ENCODE measurements at places on chromosomes 6 and 20.

DNA sequence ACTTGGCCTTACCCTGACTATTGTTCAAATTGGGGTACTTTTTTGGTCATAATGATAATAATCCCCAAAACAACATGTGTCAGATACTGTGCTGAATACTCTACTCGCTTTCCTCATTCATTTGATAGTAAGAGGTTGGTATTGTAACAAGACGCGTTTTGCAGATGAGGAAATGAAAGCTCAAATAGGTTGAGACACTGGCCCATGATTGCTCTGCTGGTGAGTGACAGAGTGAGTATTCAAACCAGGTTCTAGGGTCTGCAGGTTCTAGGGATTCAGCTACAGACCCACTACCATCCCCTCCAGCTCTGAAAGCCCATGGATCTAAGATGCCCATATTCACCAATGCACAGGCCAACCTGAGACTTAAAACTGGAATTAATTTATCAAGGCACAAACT is 1.3 kb upstream of the ENPP4 start:
- no peak for ATAC-seq

GRCh38 chr6:116392132-116393013 is 21.6 kb downstream of the DSE start:
- no peak for ATAC-seq

DNA sequence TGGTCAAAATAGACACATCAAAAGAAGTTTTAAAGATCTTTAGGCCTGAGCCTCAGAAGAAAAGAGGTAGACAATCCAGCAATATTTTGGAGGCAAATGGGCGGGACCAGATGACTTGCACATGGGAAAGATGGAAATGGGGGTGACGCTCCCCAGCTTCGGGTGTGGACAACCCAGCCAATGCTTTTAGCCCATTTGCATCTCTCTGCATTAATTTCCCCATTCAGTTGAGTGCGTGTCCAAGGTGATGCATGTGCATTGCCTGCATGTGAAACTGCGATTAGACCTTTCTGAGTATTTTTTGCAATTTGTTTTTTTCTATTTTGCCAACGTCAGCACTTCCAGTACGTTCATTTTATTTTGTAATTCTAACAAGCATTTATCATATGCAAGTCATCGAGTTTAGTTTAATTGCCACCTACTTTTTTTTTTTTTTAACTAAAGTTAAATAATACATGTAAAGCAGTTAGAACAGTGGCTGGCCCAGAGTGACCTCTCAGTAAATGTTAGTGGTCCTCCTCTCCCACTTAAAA is 24.2 kb downstream of the PDRG1 start:
- ATAC-seq, result no peak

GRCh38 chr6:56938649-56939191 is 16.2 kb upstream of the BEND6 start:
- peak; percentile 97 for ATAC-seq

DNA sequence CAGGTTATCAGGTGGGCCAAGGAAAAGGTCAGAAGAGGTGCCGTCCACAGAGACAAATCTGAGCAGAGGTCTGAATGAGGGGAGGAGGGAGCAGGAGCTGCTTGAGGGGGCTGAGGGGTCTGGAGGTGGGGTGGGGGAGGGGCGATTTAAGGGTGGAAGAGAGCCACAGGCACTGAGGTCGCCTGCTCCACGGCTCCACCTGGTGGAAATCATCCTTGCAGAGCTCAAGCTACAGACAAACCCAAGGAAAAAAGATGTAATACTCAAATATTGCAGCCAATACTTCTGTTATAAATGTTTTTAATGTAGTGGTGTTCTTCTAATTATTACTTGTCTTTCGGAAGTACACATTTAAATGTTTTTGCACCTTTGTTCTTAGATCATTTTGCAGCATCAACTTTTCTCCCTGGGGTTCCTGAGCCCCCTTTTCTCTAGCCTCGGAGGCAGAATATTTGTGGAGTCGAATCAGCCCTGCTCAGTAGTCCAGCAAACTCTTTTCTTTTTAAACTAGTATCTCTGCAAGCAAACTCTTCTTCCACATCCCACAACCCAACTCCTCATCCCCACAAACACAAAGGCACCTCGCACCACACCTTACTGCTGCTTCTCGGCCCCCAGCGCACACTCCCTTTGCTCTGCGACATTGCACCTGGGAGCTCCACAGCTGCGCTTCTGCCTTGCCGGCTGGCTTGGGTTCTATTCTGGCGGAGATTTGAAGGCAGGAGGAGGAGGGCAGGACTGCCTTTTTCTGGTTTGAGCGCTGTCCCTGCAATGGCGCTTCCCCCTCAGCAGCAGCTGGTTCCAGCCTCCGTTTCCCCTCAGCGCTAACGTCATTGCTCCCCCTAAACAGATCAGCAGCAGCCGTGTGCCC is 51.0 kb upstream of the TFAP2A start:
- ATAC-seq, result peak; percentile 84

- peak; percentile 79 for ATAC-seq
Measured at GRCh38 chr6:75430631-75431325, 62.8 kb downstream of the FILIP1 start.

DNA sequence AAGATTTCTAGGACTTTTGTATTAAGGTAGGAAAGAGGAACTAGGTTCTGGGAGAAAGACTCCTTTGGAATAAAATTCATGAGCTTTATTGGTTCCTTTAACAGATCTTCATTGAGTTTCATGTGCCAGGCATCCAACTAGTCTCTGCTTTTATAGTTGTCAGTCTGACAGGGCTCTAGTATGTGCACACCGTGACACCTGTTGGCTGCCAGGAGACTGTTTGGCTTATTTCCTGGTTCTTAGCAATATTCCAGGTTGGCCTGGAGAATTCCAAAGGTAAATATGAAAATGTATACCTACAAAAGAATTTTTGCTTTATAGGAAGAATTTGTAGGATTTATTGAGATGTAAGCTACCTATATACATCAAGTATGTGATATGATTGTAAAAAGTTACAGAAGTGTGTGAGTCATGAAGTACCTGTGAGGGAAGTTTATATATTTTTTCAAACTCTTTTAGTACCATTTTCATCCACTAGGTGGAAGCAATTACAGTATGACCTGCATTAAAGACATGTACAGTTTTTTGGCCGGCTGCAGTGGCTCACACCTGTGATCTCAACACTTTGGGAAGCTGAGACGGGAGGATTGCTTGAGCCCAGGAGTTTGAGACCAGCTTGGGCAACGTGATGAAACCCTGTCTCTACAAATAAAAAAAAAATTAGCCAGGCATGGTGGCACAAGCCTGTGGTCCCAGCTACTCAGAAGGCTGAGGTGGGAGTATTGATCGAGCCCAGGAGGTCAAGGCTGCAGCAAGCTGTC is 35.2 kb downstream of the NDUFAF5 start:
- peak; percentile 83 for ATAC-seq

DNA sequence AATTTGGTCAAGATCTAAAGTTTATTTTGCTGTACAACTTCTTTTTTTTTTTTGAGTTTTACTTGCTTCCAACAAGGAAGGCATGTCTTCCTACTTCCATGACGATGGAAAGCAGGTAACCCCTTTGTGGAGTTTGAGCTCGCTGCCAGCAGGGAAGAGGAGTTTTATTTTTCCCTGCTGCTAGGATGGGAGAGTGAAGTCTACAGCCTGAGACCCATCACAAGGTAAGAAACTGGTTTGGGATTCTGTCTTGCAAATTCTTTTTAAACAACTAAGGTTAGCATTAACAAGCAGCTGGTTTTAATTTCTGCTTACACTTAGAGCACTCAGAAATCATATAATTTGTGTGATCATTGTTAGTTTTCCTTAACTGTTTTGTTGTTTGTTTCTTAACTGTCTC is 108.0 kb upstream of the MAP3K4 start:
- ATAC-seq, result no peak

DNA sequence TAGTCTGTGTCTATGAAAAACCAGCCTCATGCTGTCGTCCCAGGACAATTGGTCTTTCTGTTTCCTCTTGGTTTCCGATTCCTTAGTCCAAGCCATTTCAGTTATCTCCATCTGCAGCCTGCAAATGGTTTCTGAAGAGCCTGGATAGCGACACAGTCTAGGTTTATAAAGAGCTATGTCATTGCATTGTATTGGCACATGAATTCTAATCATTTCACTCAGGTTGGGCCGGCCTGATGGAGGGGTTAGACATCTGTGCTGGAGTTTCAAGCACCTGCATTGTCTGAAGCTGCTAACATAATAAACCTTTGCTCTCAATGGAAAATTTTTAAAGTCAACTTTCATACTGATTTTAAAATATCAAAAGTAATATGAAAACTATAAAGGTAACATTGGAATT is 232.6 kb upstream of the MAP3K7 start:
- no peak for ATAC-seq

- ATAC-seq, result peak; percentile 97
Measured at GRCh38 chr20:54132612-54133433, 41.0 kb downstream of the CYP24A1 start.

DNA sequence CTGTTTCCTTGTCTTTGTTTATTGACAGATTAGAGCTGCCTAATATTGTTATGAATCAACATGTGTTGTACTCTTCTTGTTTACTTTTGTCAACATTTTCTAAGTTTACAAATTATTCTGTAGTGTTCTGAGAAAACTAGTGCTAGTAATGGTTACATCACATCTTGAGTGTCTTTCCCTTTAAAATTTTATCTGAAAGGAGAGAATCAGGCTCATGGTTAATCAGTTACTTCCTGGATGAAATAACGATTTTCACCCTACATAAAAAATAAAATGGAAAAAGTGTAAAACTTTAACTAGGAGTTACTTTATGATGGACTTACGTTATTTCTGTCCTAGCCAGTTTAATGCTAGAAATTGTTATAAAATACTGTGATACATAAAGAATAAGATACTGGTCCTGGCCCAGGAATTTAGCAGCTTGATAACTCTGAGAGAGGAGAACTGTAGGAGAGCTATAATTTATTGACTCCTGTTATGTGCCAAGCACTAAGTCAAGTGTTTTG is 26.4 kb upstream of the BMP5 start:
- no peak for ATAC-seq

GRCh38 chr6:22598339-22598738 is 29.0 kb downstream of the HDGFL1 start:
- no peak for ATAC-seq

DNA sequence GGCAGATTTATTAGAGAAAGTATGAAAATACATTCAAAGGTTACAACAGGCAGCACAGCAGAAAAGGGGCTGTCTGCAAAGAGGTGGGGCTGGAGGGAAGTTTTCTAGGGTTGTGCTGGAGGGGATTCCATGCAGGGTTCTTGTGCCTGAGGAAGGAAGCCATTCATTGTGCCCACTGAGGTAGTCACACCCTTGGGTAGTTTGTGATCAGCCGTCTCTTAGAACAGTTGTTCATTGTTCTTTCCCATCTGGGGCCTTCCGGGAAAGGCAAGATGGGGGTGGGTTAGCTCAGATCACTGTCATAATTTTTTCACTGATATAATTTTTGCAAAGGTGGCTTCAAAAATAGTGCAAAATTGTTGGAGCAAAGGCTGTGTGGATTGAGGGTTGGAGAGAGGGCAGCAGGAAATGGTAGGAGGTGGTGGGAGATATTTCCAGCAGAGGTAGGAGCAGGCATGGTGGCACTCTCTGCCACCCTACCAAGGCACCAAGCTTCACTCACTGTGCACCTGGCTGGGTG is 80.5 kb upstream of the GPR6 start:
- no peak for ATAC-seq

GRCh38 chr6:33585403-33586107 is 5.5 kb upstream of the BAK1 start:
- ATAC-seq, result peak; percentile 77

GRCh38 chr6:159317430-159317829 is 148.2 kb downstream of the FNDC1 start:
- no peak for ATAC-seq

DNA sequence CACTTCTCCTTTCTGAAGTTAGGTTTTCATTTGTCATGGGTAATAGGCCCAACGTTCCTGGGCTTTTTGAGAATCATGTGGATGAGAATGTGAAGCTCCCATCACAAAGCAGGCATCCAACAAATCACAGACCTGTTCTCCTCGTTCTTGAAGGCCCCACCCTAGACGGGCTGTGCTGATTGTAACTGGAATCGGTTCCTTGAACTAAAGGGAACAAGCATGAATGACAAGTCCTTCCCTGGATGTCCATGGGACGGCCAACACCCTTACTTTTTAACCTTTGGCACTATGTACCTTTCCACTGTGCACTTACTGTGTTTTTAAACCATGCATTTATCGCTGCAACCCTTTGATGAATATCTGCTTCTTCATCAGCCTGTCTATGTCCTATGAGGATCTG is 438.2 kb downstream of the CD83 start:
- no peak for ATAC-seq

- ATAC-seq, result no peak
Measured at GRCh38 chr6:41551086-41551700, 5.0 kb downstream of the FOXP4 start.

DNA sequence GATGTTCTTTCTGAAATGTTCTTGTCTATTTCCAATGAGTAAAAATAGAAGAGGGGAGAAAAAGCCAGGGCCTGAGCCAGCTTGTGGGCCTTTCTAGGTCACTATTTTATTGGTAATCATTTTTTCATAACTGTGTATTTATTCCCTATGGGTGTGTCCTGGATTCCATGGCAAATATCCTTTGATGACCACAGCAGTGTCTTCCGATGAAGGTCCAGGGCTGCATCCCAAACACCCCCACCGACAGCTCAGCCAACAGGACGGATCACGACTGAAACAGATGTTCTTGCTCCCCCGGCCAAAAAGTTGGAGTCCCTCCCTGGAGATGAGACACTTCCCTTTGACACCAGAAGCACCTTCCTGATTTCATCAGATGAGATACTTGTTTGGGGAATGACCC is 105.4 kb upstream of the PLEKHG1 start:
- no peak for ATAC-seq

GRCh38 chr6:39048481-39049399 is at the start of gene GLP1R:
Gene GLP1R (plus strand): TSS chr6:39048781. CDS start chr6:39048841, 60 bp downstream.
- ATAC-seq, result no peak

GRCh38 chr6:28944412-28944865 is 20.7 kb upstream of the TRIM27 start:
- peak; percentile 27 for ATAC-seq

DNA sequence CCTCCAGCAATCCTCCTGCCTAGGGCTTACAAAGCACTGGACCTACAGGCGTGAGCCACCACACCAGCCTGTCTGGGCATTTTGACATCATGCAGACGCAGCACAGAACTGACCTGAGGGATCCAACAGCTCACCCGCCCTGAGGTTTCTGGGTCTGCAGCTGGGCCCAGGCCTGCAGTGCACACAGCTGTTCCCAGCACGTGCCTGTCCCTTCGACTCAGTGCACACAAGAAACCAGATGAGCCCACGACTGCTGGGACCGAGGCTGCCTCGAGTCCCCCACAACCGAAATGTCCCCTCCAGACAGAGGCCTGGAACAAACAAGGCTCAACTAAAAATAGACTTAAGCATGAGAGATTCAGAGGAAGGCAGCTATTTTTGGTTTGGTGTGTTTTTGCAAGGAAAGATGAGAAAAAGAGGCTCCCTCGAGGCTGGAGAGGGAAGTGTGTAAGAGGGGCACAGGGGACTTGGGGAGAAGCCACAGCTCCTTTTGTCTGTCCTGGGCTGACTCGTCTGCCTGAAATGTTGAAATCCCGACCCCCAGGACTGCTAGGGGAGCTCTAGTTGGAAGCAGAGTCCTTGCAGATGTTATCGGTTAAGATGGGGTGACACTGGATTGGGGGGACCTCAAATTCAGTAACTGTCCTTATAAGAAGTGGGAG is 66.3 kb downstream of the YTHDF1 start:
- no peak for ATAC-seq

Measured in SK-N-SH treated with all-trans-retinoic acid at 6 μM for 48 hours (cell line).